Type B pancreatic cell (in vitro differentiated cells): ENCODE measurements at places on chromosomes 7 and 10.

DNA sequence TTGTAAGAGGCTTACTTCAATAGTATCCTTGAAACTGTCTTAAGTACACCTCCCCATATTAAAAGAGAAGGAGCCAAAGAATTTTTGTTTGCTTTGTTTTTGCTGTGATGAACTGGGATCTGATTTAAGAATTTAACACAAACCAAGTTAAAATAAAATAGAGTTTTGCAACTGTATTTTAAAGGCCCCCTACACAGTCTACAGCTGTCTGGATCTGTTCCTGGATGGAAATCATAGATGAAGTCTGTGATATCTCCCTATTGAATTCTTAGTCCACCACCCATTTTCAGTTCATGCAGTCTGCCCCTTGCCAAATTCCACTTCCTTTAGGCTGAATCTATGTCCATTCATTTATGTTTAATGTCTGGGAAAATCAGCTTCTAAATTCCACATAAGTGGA, 169.8 kb upstream of the MEOX2 start:
- H3K27me3 ChIP-seq = no peaks in the 10 kb centered on the region
- no peak overlapping the region for H3K4me3 ChIP-seq
- H3K4me1 ChIP-seq = peaks cover 26% of the 10 kb centered on the region
- H3K27ac ChIP-seq = no peak overlapping the region

DNA sequence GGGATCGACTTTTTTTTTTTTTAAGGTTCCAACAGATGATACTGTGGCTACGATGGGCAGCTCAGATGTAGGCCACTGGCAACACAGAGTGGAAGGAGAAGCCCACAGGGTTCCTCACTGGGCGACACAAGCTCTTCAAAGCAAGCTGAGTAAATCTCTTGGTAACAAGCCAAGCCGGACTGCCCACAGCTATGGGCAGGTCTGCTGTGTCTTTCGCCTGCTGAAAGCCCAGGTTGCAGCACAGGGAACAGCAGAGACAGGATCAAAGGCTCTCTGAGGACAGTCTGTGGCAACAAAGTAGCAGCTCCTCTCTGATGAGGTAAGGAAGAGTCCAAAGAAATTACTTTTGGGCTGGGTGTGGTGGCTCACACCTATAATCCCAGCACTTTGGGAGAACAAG, 83.6 kb downstream of the KCNMA1 start:
- H3K27ac ChIP-seq = no peak overlapping the region
- DNase-seq = no peak
- no peaks in the 10 kb centered on the region for H3K27me3 ChIP-seq
- H3K4me3 ChIP-seq = no peak overlapping the region
- no peaks in the 10 kb centered on the region for H3K36me3 ChIP-seq
- peaks cover 12% of the 10 kb centered on the region for H3K4me1 ChIP-seq

- peak overlapping the region; percentile 31 for H3K27ac ChIP-seq
- H3K4me1 ChIP-seq = peaks cover 6% of the 10 kb centered on the region
- no peaks in the 10 kb centered on the region for H3K27me3 ChIP-seq
These were observed 203.1 kb downstream of the ZMYND11 start for GRCh38 chr10:338171-339037.

DNA sequence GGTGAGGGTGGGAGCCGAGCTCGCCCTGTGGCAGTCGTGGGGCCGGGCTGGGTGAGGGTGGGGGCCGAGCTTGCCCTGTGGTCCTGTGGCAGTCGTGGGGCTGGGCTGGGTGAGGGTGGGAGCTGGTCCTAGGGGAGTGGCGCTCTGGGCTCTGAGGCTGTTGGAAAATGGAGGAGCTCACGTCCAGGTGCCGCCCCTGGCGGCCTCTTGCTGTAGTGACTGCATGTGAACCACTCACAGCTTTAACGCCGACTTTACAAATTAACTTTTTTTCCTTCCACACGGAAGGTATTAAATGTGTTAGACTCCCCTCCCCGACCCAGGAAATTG, 312.6 kb downstream of the WDR37 start:
- H3K4me1 ChIP-seq = peaks cover 14% of the 10 kb centered on the region
- DNase-seq = peak; percentile 65
- H3K4me3 ChIP-seq = no peak overlapping the region
- peaks cover 3% of the 10 kb centered on the region for H3K36me3 ChIP-seq

- H3K27me3 ChIP-seq = peaks cover 9% of the 10 kb centered on the region
- no peak for DNase-seq
- H3K4me3 ChIP-seq = no peak overlapping the region
- no peaks in the 10 kb centered on the region for H3K4me1 ChIP-seq
These were observed 158.5 kb downstream of the TRIL start for GRCh38 chr7:28799619-28800018.

GRCh38 chr10:44674536-44675386, 236.4 kb upstream of the TMEM72 start:
- H3K4me3 ChIP-seq = no peak overlapping the region
- H3K27ac ChIP-seq = no peak overlapping the region
- no peaks in the 10 kb centered on the region for H3K36me3 ChIP-seq
- no peak for DNase-seq

DNA sequence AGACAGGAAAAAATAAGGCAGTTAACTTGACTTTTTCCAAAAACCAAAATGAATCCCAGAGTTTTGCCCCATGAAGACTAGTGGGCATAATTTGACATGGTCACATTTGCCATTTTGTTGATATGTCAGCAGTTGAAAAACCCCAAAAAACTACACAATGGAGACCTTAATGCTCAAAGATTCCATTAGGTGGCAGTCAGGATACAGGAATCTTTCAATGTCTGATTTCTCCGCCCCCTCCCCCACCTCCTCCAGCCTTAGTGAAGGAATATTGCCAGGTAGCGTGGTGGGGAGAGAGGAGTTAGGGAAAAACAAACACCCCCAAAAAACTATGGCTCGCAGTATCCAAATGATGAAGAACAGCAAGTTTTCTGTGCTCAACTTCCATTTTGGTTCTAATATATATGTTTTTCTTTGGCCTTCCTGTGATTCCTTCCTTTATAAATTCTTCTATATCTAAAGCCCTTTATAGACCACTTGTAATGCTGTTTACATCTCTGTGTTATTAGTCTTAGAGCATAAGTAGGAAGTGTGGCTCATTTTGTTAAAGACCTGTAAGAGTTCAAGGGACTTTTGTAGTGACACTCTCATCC, 6.7 kb upstream of the SMNDC1 start:
- H3K27me3 ChIP-seq = peaks cover 4% of the 10 kb centered on the region
- peaks cover 10% of the 10 kb centered on the region for H3K4me1 ChIP-seq
- H3K36me3 ChIP-seq = no peaks in the 10 kb centered on the region
- H3K27ac ChIP-seq = no peak overlapping the region
- DNase-seq = no peak

- H3K4me1 ChIP-seq = no peaks in the 10 kb centered on the region
- no peak overlapping the region for H3K27ac ChIP-seq
- no peaks in the 10 kb centered on the region for H3K27me3 ChIP-seq
- no peak for DNase-seq
- H3K36me3 ChIP-seq = no peaks in the 10 kb centered on the region
These were observed 472.5 kb upstream of the SEMA3D start for GRCh38 chr7:85659364-85659763.

DNA sequence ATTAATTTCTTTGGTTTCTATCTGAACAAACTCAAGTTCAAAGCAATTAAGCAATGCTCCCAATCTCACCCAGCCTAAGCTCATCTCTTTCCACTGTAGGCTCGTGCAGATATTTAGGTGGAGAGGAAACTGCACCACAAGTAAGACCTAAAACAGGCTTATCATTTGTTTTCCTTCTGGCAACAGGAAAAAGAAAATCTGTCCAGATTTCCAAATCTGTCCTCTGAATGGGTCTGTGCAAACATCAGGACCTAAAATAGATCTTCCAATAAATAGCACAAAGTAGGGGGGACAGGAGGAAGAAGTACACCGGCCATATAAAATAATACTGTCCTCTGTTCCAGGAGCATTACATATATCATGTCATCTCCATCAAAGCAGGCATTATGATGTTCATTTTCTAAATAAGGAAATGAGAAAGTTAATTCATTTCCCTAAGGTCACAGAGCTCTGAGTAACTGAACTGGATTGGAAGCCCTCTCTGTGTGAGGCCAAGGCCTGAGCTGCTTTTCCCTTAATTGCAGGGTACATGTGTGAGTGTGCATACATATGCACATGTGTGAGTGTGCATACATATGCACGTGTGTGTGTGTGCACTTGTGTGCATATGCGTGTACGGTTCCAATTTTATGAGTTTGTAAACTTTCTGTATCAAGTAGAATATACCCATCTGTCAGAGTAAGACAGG, 92.8 kb upstream of the PARD3 start:
- no peaks in the 10 kb centered on the region for H3K36me3 ChIP-seq
- H3K27me3 ChIP-seq = no peaks in the 10 kb centered on the region
- H3K4me3 ChIP-seq = no peak overlapping the region

DNA sequence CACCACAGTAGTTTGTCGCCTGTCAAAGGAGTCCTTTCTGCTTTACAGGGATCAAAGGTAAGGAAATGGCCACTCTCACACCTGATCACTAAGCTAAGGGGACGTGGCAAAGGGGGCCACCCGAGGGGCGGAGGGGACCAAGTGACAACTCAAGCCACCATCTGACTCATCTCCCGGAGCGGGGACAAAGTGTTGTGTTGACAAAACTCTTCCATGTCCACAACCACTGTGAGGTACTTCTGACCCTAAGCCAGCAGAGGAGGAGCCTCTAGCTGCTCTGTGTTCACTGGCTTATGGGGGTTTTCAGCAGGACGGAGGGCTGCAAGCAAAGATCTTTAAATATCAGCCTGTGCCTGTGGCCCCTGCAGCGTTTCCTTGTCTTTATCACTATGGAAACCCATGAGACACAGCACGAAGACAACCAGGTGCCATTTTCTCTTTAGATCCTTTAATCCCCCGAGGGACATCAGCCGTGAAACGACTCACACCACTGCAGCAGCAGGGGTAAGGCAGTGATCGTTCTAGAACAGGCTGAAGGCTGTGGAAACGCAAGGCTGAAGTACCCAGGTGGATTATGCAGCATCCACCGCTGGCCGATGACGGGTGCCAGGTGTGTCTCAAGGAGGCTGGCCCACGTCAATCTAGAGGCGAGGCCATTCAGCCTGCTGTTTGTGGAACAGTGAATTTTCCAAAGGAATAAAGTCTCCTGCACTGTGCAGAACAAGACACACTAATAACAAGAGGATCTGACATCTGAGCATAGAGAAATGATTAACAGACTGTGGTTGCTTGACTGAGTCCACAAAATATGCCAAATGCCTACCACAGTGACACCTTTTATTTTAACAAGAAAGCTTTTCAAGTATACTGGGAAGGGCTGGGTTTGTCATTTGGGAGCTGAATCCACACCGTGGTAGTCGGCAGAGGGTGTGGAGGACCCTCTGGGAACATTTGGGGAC, 26.6 kb upstream of the DDC start:
- peaks cover 31% of the 10 kb centered on the region for H3K36me3 ChIP-seq
- H3K27me3 ChIP-seq = no peaks in the 10 kb centered on the region
- no peak overlapping the region for H3K4me3 ChIP-seq
- no peaks in the 10 kb centered on the region for H3K4me1 ChIP-seq

DNA sequence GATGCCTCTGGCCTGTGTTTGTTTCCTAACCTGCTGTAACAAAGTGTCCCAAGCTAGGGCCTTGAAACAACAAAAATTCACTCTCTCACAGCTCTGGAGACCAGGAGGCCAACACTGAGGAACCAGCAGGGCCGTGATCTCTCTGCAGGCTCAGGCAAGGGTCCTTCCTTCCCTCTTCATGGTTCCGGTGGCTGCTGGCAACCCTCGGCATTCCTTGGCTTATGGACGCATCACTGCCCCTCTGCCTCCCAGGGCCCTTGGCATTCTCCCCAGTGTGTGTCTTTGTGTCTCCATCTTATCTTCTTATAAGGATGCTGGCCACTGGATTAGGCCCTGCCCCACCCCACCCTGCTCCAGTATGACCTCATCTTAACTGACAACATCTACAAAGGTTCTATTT, 17.0 kb downstream of the CNPY1 start:
- no peak for DNase-seq
- peaks cover 85% of the 10 kb centered on the region for H3K27me3 ChIP-seq
- no peak overlapping the region for H3K27ac ChIP-seq
- no peak overlapping the region for H3K4me3 ChIP-seq

GRCh38 chr7:126605056-126605455, 647.7 kb downstream of the GRM8 start:
- H3K36me3 ChIP-seq = no peaks in the 10 kb centered on the region
- H3K27ac ChIP-seq = no peak overlapping the region
- DNase-seq = no peak
- H3K4me1 ChIP-seq = no peaks in the 10 kb centered on the region

DNA sequence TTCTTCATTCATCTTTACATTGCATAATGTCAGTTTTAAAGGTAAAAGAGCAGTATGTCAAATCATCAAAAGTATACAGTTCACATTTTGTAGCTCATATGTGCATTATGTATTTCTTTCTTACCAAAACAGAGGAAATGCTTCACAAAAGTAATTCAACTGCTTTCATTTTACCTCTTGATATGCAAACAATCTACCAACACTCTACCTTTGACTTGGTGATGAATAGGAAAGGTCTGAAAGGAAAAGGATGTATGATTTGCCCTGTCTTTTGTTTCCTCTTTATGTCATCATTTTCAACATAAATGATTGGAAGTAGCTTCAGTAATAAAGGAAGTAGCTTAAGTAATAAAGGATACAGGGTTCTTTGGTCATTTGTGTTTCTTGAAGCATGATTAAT, 846.7 kb downstream of the NXPH1 start:
- H3K36me3 ChIP-seq = no peaks in the 10 kb centered on the region
- no peaks in the 10 kb centered on the region for H3K4me1 ChIP-seq
- no peak for DNase-seq
- H3K27ac ChIP-seq = no peak overlapping the region
- H3K4me3 ChIP-seq = no peak overlapping the region

- peak overlapping the region; percentile 21 for H3K27ac ChIP-seq
- H3K36me3 ChIP-seq = peaks cover 24% of the 10 kb centered on the region
- no peaks in the 10 kb centered on the region for H3K27me3 ChIP-seq
- no peak for DNase-seq
- H3K4me3 ChIP-seq = no peak overlapping the region
These were observed 19.7 kb downstream of the ESYT2 start for GRCh38 chr7:158809596-158809995.

DNA sequence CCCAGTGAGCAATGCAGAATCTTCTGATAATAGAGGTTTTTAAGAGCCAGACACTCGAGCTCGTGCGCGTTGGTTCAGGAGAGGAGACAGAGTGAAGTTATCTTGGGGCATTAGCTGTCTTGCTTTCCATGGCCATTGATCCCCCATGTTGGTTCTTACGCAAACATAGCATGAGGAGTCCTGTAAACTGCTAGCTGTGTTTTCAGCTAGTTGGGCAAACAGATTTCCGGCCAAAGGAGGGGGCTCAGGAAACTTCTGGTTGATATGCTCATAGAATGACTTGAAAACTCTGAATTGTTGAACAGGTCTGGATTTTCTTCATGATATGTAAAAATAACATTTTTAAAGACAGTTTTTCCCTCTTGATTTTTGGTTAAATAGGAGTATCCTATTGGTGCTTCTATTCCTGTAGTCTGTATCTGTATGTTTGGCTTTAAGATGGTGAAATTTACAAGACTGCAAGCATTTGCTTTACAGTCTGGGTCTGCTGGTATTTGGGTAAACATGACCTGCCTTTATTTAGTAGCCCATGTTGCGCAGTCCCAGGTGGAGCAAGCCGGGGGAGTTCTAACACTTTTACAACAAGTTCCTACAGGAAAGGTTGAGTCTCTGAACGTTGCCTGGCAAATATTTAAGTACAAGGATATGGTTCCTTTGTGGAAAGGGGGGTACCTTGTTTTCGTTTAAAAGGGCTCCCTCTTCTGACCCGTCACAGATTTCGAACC, 218.4 kb upstream of the KCND2 start:
- H3K27me3 ChIP-seq = no peaks in the 10 kb centered on the region
- H3K4me1 ChIP-seq = peaks cover 14% of the 10 kb centered on the region
- DNase-seq = no peak
- no peak overlapping the region for H3K4me3 ChIP-seq

- no peak overlapping the region for H3K4me3 ChIP-seq
- no peaks in the 10 kb centered on the region for H3K27me3 ChIP-seq
- H3K4me1 ChIP-seq = no peaks in the 10 kb centered on the region
These were observed 78.7 kb upstream of the MKLN1 start for GRCh38 chr7:131249003-131249402.
